Activated naive CD8-positive, alpha-beta T cell treated with anti-CD3 and anti-CD28 coated beads, Interleukin-2, amount 50 U/mL, for 24 hours (primary cell): ENCODE measurements at places on chromosomes 1 and 21.

- DNase-seq, result no peak
Observed at GRCh38 chr1:24285231-24285630, 33.9 kb upstream of the GRHL3 start.

DNA sequence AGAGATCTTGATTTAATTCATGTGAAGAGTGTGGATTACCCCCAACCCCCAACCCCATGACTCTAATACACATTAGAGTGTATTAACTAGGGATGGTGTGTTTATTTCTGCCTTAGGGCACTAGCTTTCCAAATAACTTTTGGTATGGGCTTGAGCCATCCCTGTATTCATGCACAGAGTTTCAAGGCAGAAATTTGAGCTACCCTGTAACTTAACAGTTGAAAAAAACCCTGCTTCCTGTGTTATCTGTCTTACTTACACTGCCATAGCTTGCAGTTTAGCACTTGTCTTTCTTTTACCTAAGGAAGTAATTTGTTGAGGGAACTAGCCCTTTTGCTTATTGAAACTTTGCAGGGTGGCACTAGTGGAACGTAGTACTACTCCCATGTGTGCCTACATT is 6.3 kb downstream of the SRSF11 start:
- DNase-seq, result no peak

DNA sequence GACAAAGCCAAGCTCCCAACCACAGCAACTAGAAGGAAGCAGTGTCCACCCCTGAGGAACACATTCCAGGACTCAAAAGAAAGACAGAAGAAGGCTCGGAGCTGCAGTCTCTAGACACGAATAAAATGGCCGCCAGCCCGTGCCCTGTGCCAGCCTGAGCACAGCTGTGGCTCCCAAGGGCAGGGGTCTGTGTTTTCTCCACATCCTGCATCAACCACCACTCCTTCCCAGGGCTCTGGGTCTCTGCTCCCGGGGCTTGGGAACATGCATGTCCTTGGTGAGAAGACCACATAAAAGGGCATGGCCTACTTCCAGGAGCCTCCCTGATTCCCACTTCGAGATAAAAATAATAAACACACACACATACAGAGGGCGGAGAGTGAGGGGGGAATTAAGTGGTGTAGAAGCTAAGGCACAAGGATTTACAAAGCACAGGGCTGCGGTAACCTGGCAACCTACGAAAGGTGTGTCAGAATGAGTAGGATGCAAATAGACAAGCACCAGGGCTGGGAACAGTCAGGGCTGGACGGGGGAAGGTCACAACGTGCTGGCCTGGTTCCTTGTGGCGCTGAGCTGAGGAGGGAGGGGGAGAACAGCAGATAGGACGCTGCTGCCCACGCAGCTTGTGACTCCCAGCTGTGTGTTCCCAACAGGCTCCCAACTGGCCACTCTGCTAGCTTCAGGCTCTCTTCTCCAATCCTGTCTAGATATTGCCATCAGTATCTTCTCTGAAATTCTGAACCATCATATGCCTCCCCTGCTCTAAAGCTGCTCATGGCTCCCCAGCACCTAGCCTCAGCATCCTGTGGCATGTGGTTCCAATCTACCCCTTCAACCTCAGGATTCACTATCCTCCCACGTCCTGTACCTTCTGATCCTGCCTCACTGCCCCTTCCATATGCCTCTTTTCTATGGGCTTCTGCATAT is 72.5 kb downstream of the CD34 start:
- no peak for DNase-seq

GRCh38 chr1:19533626-19534025 is 48.3 kb upstream of the CAPZB start:
- DNase-seq, result no peak

DNA sequence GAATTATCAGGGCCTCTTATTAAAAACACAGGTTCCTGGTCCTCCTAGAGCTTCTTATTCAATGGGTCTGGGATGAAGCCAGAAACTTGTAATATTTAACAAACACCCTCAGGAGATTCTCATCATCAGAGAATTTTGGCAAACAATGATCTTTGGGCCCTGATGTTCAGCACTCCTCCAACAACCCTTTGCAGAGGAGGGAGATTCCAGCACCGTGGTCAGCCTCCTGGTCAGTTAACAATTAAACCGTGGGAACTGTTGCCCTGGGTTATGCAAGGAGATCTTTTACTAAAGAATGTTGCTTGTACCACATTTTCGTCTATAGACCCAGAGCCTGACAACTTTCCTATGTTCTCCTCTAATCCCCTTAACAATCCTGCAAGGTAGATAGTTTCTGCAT is 294.4 kb downstream of the PLPP3 start:
- DNase-seq, result no peak

DNA sequence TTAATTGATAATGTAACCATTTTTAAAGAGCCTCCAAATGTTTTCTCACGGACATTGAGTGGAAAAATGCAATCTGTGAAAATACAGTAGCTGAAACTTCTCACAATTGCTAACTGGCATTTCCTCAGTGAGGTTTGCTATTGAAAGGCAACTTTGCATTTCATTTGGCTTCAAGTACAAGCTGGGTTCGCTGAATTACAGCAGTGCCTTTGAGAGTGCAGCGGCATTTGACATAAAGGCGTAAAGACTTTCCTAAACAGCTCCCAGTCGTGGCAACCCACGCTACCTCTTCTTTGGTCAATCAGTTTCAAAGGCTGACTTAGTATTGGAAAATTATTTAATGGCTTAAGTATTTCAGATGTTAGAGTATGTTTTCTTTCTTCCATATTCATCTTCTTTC is 39.3 kb upstream of the ZBTB18 start:
- no peak for DNase-seq

- no peak for DNase-seq
Observed at GRCh38 chr1:60118085-60118484, 44.5 kb upstream of the C1orf87 start.

- no peak for DNase-seq
Observed at GRCh38 chr1:150876119-150876454, 312 bp downstream of the ARNT start.

GRCh38 chr1:91818713-91818975 is 67.3 kb downstream of the TGFBR3 start:
- DNase-seq, result no peak
